MCF 10A (cell line): ENCODE measurements at places on chromosomes 12 and 14.

DNA sequence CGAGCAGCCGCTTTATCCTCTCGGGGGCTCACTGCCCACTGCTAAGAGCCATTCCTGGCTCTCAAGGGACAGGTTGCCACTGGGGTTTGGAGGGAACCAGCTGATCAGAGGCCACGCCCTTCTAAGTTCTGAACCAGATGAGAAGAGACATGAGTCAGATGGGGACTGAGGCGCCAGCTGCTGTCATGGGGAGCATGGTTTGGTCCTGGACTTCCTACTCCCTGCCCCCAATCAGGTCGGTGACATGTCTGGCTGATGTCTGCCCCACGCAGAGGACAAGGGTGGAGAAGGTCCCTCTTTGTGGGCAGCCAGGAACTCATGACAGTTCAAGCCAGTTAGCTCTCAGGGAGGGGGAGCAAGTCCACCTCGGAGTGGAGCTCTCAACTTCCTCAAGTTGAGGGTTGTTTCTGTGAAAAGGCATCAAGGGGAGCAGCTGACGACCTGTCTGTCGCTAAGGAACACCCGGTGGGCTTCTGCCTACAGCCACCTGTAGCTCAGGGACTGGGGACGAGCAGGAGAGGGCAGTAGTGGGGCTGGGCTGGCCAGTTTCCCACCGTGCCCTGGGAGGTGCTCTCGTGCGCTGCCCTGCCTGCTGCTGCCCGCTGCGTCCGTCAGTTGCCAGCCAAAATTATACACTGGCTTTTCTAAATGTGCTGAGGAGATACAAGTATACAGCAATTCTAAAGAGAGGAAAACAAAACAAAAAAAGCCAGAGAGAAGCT lies 20.5 kb downstream of the PSMC1 start:
- no peak for DNase-seq

- peak; percentile 29 for DNase-seq
Observed at GRCh38 chr12:39464976-39465695, 22.2 kb upstream of the KIF21A start.

GRCh38 chr12:459430-460258 lies at the start of gene B4GALNT3:
TSS of gene B4GALNT3 (plus strand) at chr12:459939. CDS start at chr12:460377, 438 bp downstream.
- peak; percentile 39 for DNase-seq

GRCh38 chr14:60963761-60964160 lies 17.1 kb downstream of the TRMT5 start:
- DNase-seq = no peak

- DNase-seq = no peak
Observed at GRCh38 chr14:105931808-105932483, 405.6 kb downstream of the TMEM121 start.

DNA sequence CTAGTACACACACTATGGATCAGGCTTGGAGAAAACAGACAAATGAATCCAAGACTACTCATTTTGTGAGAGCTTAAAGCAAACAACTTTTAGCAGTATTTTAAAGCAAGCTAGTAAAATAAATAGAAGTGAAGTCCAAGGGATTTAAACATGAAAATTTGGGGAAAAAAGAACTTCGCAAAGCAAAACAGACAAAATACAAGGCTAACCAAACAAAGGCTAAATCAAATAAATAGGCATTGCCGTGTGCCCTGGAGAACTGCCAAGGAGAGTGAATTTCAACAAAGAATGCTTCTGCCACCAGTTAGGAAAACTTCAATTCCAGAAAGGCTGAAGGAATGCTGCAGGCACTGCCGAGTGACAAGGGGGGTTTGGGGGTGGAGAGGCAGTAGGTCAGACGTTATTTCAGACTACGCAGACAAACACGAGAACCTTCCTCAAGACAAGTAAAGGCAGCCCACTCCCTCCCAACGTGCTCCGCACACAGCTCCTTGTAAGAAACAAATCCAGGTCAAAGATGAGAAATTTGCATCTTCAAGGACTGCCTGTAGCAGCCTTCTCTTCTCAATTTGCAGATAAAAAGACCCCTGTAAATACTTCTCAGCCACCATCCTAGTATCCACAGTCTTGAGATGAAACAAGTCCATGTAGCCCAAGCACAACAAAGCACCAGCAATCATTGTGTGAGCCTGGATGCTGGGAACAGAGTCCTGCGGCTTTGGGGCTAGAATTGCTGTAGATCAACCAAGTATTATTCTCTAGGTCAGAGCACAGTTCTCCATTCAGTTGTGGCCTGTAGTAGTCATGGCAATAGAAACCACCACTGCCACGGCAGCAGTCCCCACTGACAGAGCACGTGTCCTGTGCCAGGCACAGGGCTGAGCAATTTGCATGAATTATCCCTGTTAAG lies 43.3 kb downstream of the EFCAB11 start:
- peak; percentile 23 for DNase-seq

- no peak for DNase-seq
Observed at GRCh38 chr12:41908206-41908605, 236.5 kb downstream of the GXYLT1 start.

DNA sequence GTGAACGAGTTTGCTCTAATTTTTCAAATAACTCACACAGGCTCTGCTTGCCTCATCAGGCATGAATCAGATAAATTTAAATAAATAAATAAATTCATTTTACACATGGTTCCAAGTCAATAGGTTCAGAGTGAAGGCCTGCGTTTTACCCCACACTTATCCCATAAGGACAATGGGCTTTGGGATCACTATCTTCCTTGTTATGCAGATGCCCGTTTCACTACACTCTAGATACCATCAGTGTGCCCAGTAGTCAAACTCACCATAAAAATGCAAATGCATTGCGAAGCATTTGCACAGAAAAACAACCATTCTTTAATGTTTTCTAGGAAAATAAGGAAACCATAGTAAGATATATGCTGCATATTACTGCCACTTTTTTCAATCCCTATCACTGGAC lies 155.9 kb upstream of the CCDC196 start:
- DNase-seq = no peak

- DNase-seq = no peak
Observed at GRCh38 chr12:24861766-24862540, 86.9 kb downstream of the BCAT1 start.

- DNase-seq = no peak
Observed at GRCh38 chr14:75563931-75564330, 14.5 kb upstream of the FLVCR2 start.

DNA sequence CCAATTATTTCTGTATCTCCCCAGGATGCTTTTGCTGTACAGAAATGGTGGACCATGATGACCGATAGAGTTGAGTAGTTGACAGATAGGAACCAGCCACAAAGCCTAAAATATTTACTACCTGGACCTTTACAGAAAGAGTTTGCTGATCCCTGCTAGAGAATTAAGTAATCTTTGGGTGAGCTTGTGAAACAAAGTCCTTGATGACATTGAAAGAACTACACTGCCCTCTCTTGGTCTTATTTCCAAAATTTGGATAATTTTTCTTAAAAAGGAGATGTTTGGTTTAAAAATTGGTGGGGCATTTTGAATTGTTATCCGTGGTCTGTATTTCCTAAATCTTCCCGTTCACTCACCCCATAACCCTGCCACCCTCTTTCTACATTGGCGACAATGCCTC lies 13.7 kb upstream of the TCTN1 start:
- DNase-seq = peak; percentile 68

DNA sequence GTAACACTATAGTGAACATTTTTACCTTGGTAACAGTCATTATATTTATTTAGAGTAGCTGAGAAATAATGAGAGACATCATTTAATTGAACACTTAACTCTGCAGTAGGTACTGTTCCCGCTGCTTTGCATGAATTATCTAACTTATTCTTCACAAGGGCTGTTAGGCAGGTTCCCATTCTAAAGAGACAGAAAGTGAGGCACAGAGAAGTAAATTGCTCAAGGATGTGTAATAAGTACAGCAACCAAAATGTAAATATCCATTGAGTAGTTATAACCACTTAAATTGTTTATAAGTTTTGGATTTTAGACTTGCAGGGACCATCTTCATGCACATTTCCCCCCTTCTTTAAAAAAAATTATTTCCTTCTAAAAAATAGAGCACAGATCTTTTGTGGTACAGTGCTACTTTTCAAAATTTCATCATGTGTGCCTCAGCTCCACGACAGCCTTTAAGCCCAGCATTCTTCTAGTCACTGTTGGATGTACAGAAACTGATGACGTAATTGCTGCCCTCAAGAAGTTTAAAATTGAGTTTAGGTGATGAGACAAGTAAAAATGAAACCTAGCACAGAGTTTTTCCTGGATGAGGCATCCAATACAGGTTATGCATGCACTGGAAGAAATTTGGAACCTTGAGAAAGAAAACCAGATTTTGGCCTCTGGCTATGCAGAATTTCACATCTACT lies 6.0 kb upstream of the MANSC4 start:
- DNase-seq = peak; percentile 50

- DNase-seq = peak; percentile 14
Observed at GRCh38 chr12:72448089-72448488, 175.9 kb downstream of the TRHDE start.

DNA sequence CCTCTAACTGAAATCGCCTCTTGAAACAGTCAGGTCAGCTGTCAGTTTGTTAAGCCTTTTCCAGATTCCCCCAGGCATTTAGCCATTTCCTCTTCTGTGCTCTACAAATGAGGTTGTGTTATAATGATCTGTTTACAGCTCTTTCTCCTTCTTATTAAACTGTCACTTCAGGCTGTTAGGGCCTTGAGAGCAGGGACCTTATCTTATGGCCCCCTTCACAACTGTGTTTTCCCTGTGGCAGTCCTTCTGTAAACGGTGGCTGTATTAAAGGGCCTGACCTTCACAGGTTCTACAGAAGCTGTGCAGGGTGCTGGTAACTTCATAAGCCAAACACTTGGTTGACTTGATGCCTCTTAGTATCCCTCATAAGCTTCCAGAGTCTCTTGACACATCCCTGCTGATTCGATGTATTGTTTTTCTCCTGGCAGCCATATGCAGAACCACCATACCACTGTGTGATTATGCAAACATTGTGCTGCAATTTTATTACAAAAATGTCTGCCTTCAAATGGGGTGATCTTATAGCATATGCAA lies 104.7 kb downstream of the PLEKHA5 start:
- DNase-seq = peak; percentile 51

GRCh38 chr12:47717443-47718193 lies 7.7 kb downstream of the ENDOU start:
- DNase-seq = peak; percentile 41

- DNase-seq = peak; percentile 8
Observed at GRCh38 chr14:75361751-75362433, 65.9 kb upstream of the JDP2 start.

DNA sequence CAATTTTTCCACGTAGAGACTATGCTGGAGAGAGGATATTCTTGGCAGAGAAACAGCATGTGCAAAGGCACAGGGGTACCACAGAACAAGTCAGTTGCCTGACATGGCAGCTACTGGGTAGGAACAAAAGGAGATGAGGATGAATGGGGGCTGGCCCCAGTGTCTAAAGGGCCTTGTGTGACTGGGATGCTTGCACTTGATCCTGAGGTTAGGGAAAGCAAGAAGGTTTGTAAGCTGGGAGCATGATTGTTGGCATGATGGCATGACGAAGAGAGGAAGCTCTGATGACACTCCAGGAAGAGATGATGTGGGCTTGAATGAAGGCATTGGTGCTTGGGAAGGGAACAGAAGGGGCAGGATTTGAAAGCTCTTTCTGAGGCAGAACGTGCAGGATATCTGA lies 139.1 kb downstream of the ZFP36L1 start:
- DNase-seq = no peak

GRCh38 chr12:28568118-28568517 lies 377.9 kb downstream of the CCDC91 start:
- DNase-seq = peak; percentile 63

- DNase-seq = peak; percentile 59
Observed at GRCh38 chr14:86038387-86039042, 508.6 kb downstream of the FLRT2 start.

DNA sequence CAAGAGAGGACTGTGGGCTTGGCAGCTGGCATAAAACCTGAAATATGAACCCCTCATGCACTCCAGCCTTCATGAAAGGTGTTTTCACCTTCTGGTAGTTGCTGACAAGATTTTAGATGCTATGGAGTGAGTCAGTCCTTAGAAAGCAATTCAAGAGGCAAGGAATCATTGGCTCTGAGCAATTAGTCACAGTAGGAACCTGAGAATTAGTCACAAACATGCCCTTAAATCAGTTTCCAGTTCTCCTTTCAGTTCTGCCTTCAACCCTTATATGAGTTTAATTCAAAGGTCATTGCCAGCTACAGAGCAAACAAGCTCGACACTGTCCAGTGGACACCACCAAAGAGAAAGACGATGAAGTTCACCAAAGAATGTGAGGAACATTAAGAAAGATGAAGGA lies 472.3 kb downstream of the GLT1D1 start:
- no peak for DNase-seq

DNA sequence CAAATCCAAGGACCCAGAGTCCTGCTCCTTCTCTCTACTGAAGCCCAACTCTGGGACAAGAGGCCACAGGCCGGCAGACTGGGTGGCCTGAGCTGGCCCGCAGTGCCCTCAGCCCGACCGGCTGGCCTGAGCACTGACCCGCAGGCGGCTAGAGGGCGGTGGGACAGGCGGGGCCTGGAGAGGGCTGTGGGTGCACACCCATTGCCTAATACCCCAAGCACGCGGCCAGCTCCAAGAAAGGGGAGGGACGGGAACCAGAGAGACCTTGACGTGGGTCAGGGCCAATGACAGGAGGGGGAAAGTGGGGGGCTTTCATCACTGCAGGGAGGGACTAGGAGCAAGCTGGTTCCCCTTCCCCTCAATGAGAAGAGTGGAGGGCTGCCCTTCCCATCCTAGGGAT lies 2.0 kb upstream of the WNT10B start:
- DNase-seq = no peak
